ENCODE measurements at places on chromosomes 4 and X.

DNA sequence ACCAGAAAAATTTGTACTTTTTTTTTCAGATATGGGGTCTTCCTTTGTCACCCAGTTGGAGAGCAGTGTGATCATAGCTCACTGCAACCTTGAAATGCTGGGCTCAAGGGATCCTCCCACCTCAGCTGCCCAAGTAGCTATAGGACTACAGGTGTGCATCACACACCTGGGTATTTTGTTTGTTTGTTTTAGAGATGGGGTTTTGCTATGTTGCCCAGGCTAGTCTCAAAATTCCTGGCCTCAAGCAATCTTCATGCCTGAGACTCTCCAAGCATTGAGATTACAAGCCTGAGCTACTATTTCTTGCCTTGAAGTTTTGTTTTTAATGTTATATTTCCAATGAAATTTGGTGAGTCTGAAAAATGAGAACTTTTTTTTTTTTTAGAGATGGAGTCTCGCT is 847.8 kb downstream of the TRIML1 start:
- no peak for DNase-seq

GRCh38 chrX:2870650-2871049 is 41.9 kb downstream of the GYG2 start:
- DNase-seq, result no peak

- no peak for DNase-seq
Measured at GRCh38 chrX:13051529-13052172, 7.2 kb upstream of the FAM9C start.

DNA sequence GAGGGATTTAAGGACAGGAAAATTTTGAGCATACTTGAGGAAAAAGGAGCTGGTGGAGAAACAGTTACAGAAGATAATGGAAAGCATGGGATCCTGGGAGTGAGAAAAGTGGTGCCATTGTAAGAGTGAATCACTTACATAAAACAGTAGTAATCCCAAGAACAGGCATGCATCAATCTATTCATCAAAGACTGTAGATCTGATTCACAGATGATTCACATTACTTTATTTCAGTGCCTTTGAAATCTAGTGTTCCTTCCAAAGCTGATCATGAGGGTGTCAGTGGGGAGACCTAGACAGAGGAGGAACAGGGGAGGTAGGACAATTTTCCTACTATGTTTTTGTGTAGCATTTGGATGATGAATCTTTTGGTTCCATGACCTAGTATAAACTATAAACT is 102.7 kb downstream of the TAB3 start:
- no peak for DNase-seq

DNA sequence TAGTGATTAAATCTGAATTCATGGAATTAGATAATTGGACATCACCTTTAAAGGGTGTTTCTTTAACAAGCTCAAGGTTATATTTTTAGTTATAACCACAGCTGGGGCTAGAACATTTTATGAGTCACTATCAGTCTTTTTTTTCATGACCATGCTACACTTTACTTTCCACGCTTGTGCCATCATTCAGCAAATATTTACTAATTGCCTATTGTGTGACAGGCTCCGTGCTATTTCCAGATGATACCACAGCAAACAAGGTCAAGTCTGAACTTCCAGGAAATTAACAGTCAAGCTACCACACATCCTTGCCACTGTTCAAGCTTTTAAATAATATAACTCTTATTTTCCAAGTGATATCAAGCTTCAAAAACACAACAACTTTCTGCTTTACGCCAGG is 16.5 kb downstream of the SPANXN3 start:
- DNase-seq, result no peak

- no peak for DNase-seq
Measured at GRCh38 chr4:185357211-185357610, 38.5 kb downstream of the LRP2BP start.

DNA sequence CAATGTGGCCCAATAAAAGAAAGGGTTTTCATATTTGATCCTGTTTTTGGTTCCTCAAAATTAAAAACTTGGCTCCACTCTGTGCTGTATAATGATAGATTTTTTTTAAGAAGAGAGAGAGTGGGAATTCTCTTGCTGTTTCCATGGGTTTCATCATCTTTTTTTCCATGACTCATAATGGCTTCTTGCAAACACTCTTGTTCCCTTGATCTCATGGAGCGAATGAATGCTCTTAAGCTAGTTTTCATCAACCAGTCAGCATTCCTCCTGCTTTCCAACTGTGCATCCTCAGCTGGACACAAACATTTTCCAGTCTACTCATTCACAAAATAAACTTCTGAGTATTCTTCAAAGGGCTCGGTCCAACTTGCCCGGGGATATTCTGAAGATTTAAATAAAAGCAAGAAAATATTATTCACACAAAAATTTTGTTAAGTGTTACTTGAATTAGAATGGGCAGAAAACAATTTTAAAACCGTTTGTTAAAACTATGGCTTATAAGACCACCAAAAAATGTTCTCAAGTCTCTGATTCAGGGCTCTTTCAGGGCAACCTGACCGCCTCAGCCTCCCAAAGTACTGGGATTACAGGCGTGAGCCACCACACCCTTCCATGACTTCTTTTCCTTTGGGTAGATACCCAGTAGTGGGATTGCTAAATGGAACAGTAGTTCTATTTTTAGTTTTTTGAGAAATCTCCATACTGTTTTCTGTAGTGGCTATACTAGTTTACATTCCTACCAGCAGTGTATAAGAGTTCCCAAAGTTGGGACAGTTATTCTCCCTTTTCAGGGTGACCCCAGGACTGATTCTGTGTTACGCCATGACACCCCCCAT is 64.7 kb downstream of the TMEM156 start:
- DNase-seq, result no peak

DNA sequence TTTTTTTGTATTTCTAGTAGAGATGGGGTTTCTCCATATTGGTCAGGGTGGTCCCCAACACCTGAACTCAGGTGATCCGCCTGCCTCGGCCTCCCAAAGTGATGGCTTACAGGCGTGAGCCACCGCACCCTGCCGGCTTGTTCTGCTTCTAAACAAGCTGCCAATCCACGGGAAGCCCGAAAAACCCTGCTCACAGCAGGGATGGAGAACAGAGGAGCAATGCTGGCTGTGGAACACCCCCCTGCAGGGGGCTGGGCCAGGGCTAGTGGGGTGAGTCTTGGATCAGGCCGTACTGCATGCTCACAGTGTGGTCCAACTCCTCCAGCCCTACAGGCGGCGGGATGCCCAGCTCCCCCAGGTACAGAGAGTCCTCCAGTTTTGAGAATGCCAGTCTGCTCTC is 38.1 kb upstream of the ARHGAP6 start:
- DNase-seq, result no peak
